ENCODE measurements at places on chromosomes 11 and 22.

- DNase-seq = no peak
Observed at GRCh38 chr11:4084406-4085125, 10.0 kb upstream of the RRM1 start.

GRCh38 chr11:8309311-8309710, 45.6 kb upstream of the LMO1 start:
- no peak for DNase-seq

DNA sequence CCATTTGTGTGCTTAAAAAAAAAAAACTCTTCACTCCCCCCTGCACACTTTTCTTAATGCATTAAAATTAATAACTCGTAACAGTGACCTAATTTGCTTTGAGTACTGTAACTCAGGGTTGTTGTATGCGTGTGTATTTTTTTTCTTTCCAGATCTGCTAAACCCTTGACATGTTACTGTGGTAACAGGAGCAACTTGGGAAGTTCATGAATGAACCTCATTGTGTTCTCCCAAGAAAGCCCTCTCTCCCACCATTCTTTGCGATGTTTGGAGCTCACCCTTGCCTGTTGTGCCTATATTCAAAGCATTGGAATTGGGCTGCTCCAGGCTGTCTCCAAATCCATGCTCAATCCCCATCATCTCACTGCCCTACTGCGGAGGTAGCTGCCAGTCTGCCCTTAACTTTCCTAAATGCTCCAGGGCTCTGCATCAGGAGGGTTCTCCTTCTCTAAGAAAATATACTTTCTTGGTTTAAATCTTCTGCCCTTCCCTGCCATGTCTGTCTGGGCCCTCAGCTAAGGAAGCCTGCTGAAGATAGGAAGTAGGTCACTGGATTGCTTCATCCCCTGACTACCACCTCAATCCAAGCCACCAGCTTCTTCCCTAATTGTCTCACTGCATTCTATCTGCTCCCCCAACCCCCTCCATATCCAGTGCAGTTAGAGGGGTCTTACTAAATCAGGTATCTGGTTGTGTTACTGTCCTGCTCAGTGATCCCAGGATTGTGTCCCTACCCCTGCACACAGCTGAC, 70.3 kb downstream of the KIRREL3 start:
- DNase-seq = no peak

- no peak for DNase-seq
Observed at GRCh38 chr11:13111813-13112130, 102.7 kb downstream of the RASSF10 start.

GRCh38 chr11:124646148-124646547, 23.5 kb downstream of the TBRG1 start:
- DNase-seq = no peak
